Head of caudate nucleus (tissue), 42 donors: ENCODE measurements at places on chromosomes 5 and 9.

- no peak for DNase-seq
Measured at GRCh38 chr5:53733853-53734252, 173.4 kb downstream of the NDUFS4 start.

DNA sequence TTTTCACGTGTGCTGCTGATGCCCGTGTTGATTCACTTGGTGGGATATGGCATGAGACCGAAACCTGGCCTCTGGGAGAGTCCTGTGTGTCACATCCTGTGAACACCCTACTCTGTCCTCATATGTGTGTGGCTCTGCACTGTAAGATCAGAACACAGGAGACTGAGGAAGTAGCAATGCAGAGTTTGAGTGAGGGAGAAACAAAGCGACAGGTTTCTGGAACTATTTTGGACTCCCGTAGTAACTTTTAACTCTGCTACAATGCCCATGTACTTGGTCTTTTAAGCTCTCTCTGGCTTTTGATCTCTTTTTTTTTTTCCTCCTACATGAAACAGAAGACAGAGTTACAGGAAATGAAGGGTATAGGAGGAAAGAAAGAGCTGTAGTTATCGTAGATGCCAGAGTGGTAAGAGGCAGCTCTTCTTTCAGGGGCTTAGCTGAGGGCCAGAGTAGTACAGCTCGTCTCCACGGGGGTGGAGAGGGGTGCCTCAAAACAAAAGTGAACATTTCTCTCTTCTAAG is 26.6 kb downstream of the GRAMD2B start:
- DNase-seq, result no peak

- DNase-seq, result no peak
Measured at GRCh38 chr5:141773779-141774562, 91.9 kb upstream of the ARAP3 start.

DNA sequence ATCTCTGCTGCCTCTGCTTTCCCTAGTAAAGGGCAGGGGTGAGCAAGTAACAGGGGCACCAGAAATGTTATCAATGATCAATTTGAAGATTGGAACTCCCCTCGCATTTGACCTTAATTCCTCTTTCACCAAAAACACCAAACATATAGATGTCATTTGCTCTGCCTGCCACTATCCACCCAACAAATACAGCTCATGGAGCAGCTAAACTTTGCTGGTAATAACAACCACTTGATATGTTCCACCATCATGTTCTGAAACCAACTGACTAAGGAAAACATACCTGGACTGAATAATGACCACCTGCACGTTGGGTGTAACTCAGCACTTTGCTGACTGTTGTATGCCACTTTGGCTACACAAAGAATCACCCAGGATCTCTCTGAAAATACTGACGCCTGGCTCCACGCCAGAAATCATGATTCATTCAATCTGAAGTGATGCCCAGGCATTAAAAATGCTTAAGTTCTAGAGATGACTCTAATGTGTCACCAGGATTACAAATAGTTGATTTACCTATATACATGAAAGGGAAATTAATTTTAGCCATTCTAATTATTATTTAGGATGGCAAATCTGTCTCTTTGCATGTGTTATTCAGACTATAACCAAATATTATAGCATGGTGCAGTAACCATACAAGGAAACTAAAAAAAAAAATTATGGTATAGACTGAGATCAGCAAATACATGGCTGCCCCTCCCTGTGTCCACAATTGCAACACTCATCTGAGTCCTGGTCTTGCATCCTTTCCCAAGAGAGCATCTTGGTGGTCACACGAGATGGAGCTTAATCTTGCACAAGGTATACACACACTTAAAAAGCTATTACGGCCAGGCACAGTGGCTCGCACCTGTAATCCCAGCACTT is 43.1 kb upstream of the TTC39B start:
- no peak for DNase-seq

DNA sequence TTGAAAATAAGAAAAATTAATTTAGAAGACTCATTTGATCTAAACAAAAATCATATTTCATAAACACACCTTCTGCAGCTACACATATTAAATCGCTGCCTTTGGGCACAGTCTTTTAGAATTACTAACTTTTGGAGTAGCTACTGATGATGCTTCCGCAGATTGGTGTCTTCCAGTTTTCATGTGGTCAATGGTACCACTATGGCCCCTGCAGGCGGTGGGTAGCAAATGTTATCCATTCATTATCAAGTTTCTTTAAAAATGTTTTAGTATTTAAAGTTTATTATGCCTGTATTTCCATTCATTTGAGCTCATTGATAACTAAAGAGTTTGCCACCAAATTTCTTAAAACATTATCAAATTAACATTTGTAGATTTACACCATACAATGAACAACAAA is 122.9 kb upstream of the GRAMD2B start:
- DNase-seq, result no peak

GRCh38 chr9:88694625-88695024 is 159.6 kb downstream of the NXNL2 start:
- DNase-seq, result no peak

GRCh38 chr5:36614657-36615308 is 8.4 kb downstream of the SLC1A3 start:
- no peak for DNase-seq
